ENCODE measurements at places on chromosomes 13 and 19.

- no peak for DNase-seq
Measured at GRCh38 chr13:29421118-29421517, 174.4 kb downstream of the SLC7A1 start.

DNA sequence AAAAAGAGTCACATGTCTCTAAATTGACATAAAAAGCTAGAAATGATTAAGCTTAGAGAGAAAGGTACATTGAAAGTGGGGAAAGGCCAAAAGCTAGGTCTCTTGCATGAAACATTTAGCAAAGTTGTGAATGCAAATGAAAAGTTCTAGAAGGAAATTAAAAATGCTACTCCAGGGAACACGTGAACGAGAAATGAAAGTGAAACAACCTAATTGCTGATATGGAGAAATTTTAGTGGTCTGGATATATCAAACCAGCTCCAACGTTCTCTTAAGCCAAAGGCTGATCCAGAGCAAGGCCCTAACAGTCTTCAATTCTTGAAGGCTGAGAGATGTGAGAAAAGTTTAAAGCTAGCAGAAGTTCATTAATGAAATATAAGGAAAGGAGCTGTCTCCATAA, 419.8 kb downstream of the SLITRK6 start:
- no peak for DNase-seq

GRCh38 chr13:48977286-48977625, 1.5 kb downstream of the FNDC3A start:
- DNase-seq = no peak

GRCh38 chr13:20847296-20847695, 55.2 kb downstream of the XPO4 start:
- no peak for DNase-seq

DNA sequence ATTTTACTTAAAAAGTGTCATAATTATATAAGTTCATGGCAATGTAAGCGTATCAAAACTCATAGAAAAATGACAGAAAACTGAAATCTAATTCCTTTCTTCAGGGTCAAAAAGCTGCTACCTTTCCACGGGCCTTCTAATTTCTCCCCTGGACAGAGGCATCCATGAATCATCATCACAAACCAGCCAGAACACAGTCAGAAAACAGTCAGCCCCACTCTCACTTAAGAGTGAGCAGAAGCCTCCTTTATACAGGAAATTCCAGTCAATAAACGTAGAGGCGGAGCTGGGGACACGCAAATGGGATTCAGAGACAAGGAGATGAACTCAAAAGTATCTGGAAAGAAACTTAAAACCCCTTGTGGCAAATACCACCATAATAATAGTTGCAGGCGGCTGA, 54.2 kb upstream of the ABCC4 start:
- DNase-seq = no peak
